ENCODE measurements at places on chromosomes 6 and 20.

GRCh38 chr6:128259730-128260685, 260.4 kb downstream of the PTPRK start:
- DNase-seq: no peak

DNA sequence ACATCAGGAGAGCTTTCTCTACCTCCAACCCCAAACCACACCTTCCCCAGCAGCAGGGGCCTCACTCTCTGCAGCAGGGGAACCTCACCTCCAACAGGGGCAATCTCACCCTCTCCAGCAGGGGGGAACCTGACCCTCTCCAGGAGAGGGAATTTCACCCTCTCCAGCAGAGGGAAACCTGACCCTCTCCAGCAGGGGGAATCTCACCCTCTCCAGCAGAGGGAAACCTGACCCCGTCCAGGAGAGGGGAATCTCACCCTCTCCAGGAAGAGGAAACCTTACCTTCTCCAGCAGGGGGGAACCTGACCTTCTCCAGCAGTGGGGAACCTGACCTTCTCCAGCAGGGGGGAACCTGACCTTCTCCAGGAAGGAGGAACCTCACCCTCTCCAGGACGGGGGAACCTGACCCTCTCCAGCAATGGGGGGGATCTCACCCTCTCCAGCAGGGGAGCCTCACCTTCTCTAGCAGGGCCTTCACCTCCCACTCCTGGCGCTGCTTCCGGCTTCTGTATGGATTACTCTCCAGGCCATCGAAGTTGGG, 3.1 kb downstream of the B3GALT4 start:
- no peak for DNase-seq

DNA sequence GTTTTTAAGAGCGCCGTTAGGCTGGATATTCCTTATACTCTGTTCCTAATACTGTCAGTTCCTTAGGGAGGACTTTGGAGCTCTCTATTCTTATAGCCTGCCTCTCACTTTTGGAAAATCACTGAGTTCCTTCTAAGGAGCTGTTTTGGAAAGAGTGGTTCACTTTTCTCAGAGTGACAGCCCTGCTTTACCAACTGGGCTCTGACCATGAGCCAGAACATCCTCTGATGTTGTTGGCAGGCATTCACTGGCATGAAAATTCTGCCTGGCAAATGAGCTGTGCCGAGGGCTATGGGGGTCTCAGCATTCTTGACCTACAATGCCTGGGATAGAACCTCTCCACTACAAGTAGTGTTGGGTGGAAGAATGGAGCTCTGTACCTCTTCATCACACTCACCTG, 14.9 kb upstream of the SEMG1 start:
- DNase-seq: no peak

GRCh38 chr6:44080561-44081521, 46.4 kb downstream of the MRPL14 start:
- DNase-seq: no peak

GRCh38 chr20:48210111-48211027, 425.1 kb upstream of the SULF2 start:
- DNase-seq: no peak

DNA sequence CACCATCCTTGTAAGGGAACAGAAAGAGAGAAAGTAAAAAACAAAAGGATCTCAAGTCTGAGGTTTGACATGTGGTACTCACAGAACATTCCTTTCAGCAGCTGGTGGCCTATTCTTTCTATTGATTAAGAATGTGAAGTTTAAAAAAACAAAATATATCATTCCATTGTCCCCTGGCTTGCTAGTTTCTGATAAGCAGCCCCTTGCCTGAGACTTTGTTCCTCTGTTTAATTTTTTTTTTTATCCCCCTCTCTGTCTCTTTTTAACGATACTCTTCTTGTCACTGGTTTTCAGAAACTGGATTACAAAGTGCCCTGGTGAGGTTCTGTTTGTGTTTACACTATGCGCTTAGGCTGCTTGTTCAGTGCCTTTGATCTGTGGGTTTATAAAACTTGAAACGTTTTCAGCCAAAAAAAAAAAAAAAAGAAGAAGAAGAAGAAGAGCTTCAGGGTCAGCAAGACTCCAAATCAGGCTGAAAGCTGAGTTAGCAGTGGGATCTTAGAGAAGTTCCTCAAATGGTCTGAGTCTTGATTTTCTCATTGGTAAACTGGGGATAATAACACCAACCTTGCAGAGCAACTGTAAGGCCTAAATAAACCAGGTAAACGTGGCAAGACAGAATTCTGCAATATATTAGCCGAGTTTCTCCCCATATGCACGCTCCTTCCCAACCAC, 45.1 kb upstream of the SLC22A23 start:
- DNase-seq: no peak

DNA sequence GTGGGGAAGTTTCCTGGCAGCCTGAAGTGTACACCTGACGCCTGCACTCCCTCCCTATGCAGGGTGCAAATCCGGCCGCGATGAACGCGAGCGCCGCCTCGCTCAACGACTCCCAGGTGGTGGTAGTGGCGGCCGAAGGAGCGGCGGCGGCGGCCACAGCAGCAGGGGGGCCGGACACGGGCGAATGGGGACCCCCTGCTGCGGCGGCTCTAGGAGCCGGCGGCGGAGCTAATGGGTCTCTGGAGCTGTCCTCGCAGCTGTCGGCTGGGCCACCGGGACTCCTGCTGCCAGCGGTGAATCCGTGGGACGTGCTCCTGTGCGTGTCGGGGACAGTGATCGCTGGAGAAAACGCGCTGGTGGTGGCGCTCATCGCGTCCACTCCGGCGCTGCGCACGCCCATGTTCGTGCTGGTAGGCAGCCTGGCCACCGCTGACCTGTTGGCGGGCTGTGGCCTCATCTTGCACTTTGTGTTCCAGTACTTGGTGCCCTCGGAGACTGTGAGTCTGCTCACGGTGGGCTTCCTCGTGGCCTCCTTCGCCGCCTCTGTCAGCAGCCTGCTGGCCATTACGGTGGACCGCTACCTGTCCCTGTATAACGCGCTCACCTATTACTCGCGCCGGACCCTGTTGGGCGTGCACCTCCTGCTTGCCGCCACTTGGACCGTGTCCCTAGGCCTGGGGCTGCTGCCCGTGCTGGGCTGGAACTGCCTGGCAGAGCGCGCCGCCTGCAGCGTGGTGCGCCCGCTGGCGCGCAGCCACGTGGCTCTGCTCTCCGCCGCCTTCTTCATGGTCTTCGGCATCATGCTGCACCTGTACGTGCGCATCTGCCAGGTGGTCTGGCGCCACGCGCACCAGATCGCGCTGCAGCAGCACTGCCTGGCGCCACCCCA, 1.2 kb downstream of the GPR6 start:
- DNase-seq: no peak

- no peak for DNase-seq
These were observed 110.6 kb downstream of the ARID1B start for GRCh38 chr6:156887623-156888269.

GRCh38 chr6:140909156-140909555, 1223.6 kb upstream of the GJE1 start:
- DNase-seq: no peak

DNA sequence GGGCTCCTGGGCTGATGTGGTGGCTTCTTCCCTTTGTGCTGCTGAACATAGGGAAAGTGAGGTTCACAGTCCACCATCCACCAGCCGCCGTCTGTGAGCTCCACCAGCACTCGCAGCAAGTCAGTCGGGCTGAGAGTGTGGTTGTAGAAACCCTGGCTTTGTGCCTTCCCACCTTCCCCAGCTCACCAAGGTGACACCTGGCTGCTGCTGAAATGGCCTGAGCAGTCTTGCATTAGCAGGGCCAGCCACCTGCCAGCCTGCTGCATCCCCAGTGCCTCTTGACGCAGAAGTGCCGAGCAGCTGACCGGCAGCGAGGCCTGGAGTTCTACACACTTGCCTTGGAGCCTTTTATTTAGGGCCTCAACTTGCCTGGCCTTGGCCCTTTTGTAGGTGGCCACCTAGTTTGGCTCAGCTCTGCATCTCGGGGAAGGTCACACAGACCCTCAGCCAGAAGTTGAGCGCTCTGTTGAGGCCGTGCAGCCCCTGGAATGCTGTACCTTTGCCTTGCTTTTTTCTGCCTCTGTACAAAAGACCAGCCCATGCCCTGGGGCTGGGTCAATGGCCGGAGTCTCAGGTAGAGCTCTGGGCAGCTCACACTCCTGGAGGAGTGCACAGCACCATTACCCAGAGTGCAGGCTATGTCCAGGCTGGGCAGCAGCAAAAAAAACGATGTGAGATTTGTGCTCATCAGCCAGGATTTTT, 76.5 kb downstream of the PTPN1 start:
- no peak for DNase-seq

DNA sequence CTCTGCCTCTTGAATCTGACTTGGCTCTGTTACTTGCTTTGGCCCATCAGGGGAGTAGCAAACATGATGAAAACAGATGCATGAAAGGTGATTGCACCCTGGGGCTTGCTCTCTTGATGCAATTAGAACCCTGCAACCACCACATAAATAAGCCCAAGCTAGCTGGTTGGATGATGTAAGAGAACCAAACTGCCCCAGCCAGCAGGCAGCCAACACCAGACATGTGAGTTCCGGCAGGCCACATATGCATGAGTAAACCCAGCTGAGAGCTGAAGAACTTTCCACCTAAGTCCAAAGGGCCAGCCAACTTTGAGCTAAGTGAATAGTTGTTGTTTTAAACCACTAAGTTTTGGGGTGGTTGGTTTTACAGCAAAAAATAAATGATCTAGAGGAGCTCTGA, 268.4 kb downstream of the FARS2 start:
- DNase-seq: no peak

DNA sequence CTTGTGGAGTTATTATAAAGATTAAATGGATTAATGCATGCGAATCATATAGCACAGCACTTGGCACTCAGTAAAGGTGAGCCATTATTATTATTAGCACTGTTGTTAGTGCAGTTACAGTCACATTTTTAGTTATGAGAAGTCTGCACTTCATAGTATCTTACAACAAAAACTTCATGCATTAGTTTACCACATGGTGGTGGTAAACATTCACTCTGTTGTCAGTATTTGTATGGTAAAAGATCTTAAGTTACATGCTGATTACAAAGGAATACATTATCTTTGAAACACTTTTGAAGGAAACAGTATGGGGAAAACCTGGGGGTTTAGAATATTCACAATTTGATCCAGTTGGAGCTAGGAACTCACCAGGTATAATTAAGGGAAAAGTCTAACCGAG, 20.8 kb downstream of the TMEM14A start:
- no peak for DNase-seq

GRCh38 chr6:52724042-52724405, 39.3 kb downstream of the GSTA2 start:
- DNase-seq: no peak

GRCh38 chr6:10526156-10526555, 5.0 kb downstream of the GCNT2 start:
- DNase-seq: no peak

DNA sequence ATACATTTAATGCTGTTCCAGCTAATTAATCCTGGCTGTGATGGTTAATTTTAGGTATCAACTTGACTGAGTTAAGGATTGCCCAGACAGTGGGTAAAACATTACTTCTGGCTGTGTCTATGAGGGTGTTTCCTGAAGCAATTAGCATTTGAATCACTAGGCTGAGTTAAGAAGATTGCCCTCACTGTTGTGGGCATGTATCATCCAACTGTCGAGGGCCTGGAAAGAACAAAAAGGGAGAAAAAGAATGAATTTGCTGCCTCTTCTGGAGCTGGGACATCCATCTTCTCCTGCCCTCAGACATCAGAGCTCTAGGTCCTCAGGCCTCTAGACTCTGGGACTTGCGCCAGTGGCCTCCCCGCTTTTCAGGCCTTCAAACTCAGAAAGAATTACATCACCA, 34.3 kb downstream of the SDHAF4 start:
- DNase-seq: no peak

DNA sequence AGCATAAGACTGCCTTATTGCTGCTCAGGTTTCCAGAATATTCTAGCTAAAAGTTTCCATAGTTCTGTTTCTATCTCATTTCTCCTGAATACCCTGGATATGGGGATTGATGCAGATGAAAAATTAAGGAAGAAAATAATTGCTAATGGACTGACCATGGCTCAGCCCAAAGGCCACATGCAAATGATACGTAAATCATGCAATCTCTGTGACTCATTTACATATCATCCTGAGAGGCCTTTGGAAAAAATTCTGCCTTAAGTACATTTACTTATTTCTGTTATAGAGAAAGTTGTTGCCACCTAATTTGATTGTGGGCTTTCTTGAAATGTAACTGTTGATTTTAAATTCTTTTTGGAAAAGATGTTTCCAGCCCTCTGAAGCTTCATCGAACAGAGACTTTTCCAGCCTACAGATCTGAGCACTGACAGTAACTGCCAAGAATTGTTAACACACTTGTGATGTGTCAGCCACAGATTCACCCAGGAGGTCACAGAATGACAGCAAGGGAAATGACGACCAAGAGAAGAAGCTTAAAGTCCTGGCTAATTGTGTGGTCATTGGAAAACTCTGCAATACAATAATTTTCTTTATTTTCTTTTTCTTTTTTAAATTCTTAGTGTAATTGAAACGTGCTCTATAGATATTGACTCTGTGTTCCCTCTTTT, 174.8 kb downstream of the DOK5 start:
- no peak for DNase-seq

DNA sequence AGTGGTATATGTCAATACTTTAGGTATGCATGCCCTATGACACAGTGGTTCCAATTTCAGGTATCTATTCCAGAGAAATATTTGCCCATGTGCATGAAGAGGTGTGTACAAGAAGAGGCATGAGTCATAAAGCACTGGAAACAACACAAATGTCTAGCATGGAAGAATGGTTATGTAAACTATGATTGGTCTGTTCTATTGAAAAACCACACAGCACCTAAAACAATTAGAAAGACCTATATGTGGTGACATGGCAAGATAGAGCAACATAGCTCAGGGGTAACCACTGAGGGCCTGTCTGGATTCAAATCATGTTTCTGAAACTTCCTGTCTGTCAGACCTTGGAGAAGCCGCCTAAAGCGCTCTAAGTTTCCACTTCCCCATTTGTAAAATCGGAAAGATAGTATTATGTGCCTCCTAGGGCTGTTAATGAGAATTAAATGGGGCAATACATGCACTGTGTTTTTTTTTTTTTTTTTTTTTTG, 76.0 kb upstream of the SHLD1 start:
- no peak for DNase-seq

DNA sequence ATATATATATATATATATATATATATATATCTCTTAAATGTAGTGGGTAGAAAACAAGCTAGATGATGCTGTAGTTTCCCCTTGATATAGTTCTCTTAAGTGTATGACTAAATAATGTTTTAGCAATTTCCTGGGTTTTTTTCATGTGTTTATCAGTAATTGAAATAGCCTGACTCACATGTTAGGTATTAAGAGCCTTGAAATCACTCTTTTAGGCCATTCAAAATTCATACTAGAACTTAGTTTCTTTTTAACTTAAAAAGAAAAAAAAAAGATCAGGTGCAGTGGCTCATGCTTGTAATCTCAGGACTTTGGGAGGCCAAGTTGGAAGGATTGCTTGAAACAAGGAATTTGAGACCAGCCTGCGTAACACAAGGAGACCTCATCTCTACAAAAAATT, 44.1 kb downstream of the NKX2-4 start:
- no peak for DNase-seq

- no peak for DNase-seq
These were observed 37.8 kb downstream of the RAB44 start for GRCh38 chr6:36735110-36736071.

GRCh38 chr20:60372822-60373221, 414.6 kb downstream of the CDH26 start:
- DNase-seq: no peak

Data from CD8-positive, alpha-beta T cell (primary cell).